Dermis blood vessel endothelial cell (primary cell): ENCODE measurements at places on chromosomes 4 and X. TPM values are rescaled to one million over a fixed set of nuclear protein-coding genes. Genes with fewer than 3 reads are reported as not detected.

GRPEL1 gene
- 32.3 and 52.4 TPM in 2 replicates for total RNA-seq

BMP3 gene
- total RNA-seq = not detected in 2 replicates

MAOA gene
- total RNA-seq = 149 and 161 TPM in 2 replicates

ZXDB gene
- total RNA-seq = 12.9 and 14.5 TPM in 2 replicates

GPR82 gene
- total RNA-seq = not detected in 2 replicates

GYPE gene
- total RNA-seq = 0.05 and 0.17 TPM in 2 replicates

ASMT gene
- not detected in 2 replicates for total RNA-seq

MPP1 gene
- 39.5 and 59.2 TPM in 2 replicates for total RNA-seq

GAGE12D gene
- total RNA-seq = not detected in 2 replicates
